Muscle of back (tissue), 13 donors: ENCODE measurements at places on chromosomes 1 and 21.

DNA sequence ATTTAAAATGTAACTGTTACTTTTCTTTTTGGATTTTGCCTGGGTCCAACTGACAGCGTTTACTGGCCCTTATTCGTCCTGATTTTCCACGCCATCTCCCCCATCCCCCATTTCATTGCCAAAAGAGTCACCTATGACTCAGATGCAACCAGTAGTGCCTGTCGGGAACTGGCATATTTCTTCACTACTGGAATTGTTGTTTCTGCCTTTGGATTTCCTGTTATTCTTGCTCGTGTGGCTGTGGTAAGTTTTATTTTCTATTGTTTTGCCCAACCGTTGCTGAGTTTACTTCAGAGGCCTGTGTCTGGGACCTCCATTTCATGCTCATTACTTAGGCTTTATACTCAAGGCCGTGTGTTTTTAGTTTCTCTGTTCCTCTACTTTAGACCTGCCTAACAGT is 9.3 kb downstream of the LEPR start:
- DNase-seq = no peak

- no peak for DNase-seq
Measured at GRCh38 chr1:96756789-96757188, 35.2 kb downstream of the PTBP2 start.

- peak; percentile 73 for DNase-seq
Measured at GRCh38 chr21:41024746-41025254, 143.2 kb upstream of the BACE2 start.

GRCh38 chr1:36515315-36516138 is 32.8 kb upstream of the CSF3R start:
- no peak for DNase-seq

DNA sequence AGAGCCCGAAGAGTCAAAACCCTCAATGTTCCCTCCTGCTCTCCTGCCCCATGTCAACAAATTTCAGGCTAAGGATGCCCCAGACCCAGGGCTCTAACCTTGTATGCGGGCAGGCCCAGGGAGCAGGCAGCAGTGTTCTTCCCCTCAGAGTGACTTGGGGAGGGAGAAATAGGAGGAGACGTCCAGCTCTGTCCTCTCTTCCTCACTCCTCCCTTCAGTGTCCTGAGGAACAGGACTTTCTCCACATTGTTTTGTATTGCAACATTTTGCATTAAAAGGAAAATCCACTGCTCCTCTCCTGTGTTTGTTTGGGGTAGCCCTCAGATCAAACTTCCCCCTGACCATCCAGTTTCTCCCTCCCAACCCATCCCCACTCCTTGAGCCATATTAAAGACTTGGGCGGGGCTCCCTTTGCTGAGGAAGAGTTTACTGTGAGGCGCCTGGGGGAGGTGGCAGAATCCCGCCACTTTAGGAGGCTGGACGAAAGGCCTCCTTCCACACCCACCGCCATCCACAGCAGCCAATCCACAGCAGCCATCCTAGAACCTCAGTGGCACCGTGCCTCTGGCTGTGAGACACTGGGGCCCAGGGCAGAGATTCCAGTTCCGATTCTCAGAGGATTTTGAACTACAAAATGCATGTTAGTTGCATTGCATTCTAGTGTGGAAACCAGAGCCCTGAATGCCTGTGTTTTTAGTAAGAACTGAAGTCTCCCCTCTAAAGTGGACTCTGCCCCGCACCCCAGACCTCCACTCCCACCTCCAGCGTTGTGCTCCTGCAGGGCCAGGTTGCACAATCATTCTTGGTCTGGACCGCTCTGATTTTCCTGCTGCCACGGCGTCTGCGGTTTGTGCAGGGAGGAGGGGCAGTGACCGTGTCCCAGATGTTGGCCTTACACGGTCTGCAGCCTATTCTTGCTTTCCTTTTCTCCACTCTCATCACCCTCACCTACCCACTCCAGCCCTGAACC is 3.0 kb downstream of the OLFML3 start:
- peak; percentile 83 for DNase-seq

DNA sequence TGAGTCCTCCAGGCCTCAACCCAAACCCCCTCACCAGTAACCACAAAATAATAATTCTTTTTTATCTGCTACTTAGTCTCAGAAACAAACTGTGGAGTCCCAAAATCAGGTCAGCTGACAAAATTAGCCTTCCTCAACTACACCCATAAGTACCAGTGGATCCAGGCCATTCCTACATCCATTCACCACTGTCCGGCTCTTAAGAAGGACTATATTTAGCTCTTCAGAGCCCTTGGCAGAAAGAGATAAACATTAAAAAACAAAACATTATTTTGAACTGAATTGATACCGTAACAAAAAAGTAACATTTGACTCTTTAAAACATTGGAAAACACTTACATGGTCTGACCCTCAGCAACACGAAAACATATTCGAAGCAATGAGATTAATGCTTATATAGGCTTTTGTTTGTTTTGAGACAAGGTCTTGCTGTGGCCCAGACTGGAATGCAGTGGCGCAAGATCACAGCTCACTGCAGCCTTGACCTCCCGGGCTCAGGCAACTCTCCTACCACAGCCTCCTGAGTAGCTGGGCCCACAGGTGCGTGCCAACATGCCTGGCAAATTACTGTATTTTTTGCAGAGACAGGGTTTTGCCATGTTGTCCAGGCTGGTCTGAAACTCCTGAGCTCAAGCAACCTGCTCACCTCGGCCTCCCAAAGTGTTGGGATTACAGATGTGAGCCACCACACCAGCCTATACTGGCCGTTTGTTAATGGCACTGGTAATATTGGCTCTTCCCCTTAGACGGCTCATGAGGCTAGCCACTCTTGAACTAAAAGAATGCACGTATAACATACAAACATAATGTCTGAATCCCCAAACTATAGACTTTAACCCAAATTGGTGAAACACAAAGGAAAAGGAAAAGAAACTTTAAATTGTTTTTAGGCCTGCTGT is 330.7 kb downstream of the SMYD3 start:
- no peak for DNase-seq

- DNase-seq = no peak
Measured at GRCh38 chr1:153617663-153618062, 1.5 kb upstream of the S100A14 start.

DNA sequence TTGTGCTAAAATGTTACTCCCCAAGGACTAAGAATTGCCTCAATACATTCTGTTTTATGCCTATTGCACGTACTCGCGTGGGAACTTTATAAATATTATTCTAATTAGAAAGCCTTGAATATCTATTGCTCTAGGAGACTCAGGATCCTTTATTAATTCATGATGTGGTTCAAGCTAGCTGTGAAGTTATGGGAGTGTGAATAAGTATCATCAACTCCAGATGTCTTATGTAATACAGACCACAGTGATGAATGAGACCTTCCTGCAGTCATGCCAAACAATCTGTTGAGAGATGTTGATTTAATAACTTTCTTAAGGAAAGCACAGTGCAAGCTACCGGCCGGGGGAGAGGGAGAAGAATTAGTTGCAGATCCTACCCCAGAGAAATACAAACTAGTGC is 519.2 kb upstream of the ZP4 start:
- peak; percentile 31 for DNase-seq

DNA sequence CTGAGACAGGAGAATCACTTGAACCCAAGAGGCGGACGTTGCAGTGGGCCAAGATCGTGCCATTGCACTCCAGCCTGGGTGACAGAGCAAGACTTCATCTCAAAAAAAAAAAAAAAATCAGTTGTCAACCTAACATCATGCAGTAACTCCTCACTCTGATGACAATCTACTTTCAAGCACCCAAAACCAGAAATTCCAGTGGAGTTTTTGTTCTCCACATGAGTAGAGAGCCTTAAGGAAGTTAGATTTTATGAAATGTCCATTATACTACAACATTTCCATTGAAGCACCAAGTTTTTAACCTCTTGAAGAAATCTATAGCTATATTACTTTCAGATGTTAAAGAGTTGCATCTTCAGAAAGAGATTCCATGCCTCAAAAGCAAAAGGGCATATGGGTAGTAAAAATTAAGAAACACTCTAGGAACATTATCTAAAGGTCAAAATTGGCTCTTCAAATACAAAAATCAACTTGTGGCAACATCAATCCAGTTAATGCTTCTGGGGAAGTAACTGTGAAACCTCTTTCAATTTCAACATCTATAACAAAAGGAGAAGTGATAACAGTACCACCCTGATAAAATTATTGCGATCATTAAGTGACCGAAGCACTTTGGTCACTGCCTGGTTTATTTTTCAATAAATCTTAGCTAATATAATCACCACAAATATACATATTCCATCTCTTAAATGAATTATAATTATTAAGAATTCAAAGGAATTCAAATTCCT is 7.7 kb downstream of the LPGAT1 start:
- no peak for DNase-seq

- DNase-seq = no peak
Measured at GRCh38 chr1:8816831-8817411, 519 bp downstream of the RERE start.

- DNase-seq = no peak
Measured at GRCh38 chr1:10232163-10232562, 21.8 kb downstream of the KIF1B start.

DNA sequence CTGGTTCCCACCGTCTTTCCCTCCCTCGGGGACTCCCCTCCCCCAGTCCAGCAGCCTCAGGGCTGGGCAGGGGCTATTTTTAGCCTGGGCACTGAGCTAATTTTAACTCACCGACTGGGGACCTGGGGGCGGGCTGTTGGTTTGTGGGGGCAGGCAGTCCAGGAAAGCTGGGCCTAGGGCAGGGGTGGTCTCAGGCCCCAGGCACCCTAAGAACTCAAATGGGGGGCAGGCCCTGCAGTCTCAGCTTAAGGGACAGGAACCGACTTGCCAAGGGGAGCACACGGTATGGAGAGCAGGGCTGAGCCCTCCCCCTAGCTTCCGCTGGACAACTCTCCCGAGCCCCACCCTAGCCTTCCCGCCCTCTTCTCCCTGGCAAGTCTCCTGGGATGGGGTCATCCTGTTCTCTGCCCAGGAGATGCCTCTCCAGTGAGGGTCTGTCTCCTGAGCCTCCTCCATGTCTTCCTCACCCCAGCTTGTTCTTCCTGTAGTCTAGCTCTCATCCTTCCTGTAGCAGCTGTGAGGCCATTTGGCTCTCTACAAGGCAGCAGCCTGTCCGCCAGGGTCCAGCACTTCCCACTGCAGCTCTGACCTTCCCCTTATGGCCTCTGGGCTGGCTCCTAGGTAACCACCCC is 10.1 kb downstream of the MEF2D start:
- DNase-seq = peak; percentile 61

GRCh38 chr1:2145946-2146835 is 48.4 kb downstream of the FAAP20 start:
- DNase-seq = no peak

- peak; percentile 51 for DNase-seq
Measured at GRCh38 chr1:28927648-28928313, 13.4 kb downstream of the EPB41 start.

- DNase-seq = peak; percentile 44
Measured at GRCh38 chr1:10122926-10123325, 87.4 kb upstream of the KIF1B start.
